K562 (cell line): ENCODE measurements at places on chromosomes 2 and 18. TPM values are rescaled to one million over a fixed set of nuclear protein-coding genes. Genes with fewer than 3 reads are reported as not detected.

GRCh38 chr18:12242658-12243260 is 11.4 kb upstream of the CIDEA start:
- peaks cover 41% of the 10 kb centered on the region for H3K27me3 ChIP-seq
- H3K4me3 ChIP-seq, result no peak overlapping the region
- no peak overlapping the region for H3K27ac ChIP-seq
- no peaks in the 10 kb centered on the region for H3K36me3 ChIP-seq
- DNase-seq, result no peak

Gene MRPL53
- total RNA-seq, result 80.8 and 87.9 TPM in 2 replicates

Gene APCDD1
- total RNA-seq, result 0.07 TPM in 1 of 2 replicates, not detected in the other

- no peak overlapping the region for H3K4me3 ChIP-seq
- H3K36me3 ChIP-seq, result no peaks in the 10 kb centered on the region
- H3K27me3 ChIP-seq, result no peaks in the 10 kb centered on the region
- no peaks in the 10 kb centered on the region for H3K4me1 ChIP-seq
These were observed 129.7 kb downstream of the BARD1 start for GRCh38 chr2:214679736-214680135.
